ENCODE measurements at places on chromosomes 4 and X.

DNA sequence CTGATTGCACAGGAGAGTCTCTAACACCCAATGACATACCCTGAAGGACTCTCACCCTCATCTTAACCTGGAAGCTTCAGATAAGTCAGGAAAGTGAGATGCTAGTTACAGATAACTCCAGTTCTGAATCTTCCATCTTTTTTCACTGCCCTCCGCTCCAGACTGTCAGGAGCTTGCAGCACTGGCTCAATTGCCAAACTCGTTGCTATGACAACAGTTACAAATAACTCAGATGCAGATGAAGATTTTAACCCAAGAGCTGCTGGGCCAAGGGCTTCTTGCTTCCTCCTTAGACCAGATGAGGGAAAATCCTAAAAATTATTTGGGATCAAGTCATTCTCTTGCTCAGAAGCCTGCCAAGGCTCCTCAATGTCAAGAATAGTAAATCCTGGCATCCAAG lies 109.1 kb upstream of the HUWE1 start:
- no peak for DNase-seq

DNA sequence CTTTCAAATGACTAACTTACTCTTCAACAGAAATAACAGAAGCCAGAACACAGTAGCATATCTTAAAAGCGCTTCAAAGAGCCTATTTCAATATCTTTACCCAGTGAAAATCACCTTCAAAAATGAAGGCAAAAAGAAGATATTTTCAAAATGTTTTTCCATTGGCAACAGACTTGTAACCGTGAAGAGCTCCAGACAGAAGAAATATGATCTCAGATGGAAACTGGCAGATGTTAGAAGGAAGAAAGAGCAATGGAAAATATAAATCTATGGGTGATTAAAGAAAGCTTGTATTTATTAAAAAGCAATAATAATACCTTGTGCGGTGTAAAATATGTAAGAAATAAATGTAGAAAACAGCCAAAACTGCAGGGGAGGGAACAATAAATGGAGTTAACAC lies 35.7 kb downstream of the PRKG2 start:
- DNase-seq: no peak

- DNase-seq: no peak
Observed at GRCh38 chr4:1402021-1402515, 4.2 kb downstream of the NKX1-1 start.

- DNase-seq: no peak
Observed at GRCh38 chr4:7581477-7581876, 146.7 kb upstream of the PSAPL1 start.

Data from thoracic aorta (tissue), 2 donors.